ENCODE measurements at places on chromosomes 2 and 18.

GRCh38 chr2:16194530-16194929 lies 254.2 kb downstream of the MYCN start:
- DNase-seq = no peak

DNA sequence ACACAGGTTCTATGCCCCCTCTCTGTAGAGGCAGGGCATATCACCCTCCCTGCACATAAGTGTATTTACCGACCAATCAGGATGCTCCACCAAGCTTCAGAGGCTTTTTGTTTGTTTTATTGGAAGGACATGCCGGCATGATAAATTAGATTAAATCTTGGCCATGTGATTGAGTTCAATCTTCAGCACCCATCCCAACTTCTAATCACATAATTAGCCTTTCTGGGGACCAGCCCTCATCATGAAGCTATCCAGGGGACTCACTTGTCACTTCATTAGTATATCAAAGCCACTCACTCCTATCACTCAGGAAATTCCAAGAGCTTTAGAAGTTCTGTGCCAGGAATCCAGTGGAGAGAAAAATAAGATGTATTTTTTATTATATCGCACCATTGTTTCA lies 158.6 kb upstream of the SYT4 start:
- DNase-seq = no peak

DNA sequence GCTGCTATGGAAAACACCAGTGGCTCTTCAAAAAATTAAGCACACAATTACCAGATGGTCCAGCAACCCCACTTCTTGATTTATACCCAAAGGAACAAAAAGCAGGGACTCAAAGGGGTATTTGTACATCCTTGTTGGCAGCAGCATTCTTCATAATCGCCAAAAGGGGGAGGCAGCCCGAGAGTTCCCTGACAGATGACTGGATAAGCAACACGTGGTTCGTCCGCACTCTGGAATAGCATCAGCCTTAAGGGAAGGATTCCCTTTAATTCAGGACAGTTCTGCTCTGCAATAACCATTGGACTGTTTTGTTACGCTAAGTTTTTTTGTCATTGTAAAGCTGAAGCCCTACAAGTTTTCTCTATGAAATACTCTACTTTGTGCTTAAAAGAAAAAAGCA lies 76.7 kb upstream of the TWIST2 start:
- DNase-seq = no peak

DNA sequence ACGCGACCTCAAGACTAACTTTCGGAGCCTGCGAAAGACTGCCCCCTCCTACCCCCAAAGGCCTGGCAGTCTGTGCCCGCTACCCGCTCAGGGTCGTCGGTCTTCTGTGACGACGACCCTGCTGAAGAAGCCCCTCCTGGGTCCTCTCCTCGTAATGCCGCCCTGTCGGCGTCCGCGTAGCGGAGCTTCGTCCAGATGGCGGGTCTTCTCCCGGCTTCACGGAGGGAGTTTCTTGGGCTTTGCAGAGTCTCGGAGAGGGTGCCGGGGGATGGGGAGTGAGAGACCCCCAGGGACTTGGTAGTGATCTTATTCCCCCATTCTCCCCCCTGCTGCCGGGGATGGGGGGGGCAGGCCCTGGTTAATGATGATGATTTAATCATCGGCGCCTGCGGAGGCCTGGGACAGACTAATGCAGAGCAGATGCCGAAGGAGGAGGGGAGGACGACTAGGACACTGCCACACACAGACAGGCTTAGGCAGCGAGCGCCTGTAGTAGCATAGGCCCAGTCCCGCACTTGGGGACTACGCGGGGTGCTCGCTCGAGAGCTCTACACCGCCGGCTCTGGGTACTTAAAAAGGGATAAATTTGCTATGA lies 528 bp upstream of the PCGF1 start:
- no peak for DNase-seq

DNA sequence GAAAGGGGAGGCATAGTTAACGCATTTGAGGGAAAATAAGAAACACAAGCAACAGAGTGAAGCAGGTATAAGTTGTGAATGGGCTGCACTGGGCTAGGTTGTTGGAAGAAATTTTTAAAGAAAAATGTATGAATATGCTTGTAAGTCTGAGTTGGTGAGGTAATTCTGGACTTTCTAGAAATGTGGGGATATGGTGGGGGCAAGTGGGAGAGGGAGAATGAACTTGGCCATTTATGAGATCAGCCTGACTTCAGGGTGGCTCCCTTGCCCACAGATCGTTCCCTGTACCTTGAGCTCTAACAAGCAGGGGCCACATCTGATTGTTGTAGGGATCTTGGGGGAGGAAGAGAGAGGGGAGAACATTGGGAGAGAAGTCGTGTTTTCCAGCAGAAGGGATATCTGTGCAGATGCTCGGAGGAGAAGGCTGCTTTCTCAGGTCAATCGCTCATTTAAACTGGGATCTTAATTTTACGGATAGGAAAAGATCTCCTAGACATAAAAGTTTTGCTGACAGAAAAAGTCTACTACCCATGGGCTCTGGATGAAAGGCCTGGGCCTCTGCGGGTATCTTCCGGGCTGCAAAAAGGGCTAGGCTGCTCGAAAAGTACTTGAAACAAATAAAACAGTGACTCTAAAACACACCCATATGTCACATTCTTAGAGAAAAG lies 42.5 kb upstream of the FZD5 start:
- DNase-seq = no peak

DNA sequence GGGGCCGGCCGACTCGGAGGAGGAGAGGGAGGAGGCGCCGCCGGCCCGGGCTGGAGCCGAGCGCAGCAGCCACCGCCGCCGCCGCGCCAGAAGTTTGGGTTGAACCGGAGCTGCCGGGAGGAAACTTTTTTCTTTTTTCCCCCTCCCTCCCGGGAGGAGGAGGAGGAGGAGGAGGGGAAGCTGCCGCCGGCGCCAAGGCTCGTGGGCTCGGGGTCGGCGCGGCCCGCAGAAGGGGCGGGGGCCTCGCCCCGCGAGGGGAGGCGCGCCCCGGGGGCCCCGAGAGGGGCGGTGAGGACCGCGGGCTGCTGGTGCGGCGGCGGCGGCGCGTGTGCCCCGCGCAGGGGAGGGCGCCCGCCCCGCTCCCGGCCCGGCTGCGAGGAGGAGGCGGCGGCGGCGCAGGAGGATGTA lies 316 bp downstream of the CRIM1 start:
- DNase-seq = no peak

Data from stimulated activated CD4-positive, alpha-beta T cell treated with anti-CD3 and anti-CD28 coated beads, Interleukin-4, amount 100 ng/mL, for 24 hours (primary cell).